ENCODE measurements at places on chromosomes 5 and 9.

DNA sequence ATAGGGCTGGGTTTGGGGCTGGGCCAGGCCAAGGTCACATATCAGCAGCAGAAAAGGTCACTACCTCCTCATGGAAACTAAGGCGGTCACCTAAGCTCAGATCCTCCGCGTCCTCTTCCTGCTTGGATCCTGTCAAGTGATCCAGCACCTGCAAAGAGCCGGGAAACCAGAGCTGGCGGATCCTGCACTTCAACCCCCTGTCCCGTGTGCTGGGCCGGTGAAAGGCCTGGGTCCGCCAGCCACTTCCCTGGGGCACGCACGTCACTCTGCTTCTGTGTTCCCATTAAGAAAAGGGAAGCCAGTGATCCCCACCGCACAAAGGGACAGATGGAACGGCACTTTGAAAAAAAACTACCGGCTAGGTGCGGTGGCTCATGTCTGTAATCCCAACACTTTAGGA lies 61.3 kb upstream of the STXBP1 start:
- no peak for DNase-seq

DNA sequence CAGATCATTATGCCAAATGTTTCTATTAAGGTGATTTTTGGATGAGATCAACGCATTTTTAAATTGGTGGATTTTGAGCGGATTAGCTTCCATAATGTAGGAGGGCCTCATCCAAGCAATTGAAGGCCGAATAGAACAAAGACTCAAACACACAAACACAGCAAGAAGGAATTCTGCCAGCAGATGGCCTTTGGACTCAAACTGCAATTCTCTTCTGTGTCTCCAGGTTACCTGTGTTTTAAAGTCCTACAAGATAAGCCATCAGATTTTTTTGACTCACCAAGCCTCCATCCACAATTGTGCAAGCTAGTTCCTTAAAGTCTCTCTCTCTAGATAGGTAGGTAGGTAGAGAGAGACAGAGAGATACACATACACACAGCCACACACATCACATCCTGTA lies 25.5 kb downstream of the CDH6 start:
- DNase-seq: no peak

DNA sequence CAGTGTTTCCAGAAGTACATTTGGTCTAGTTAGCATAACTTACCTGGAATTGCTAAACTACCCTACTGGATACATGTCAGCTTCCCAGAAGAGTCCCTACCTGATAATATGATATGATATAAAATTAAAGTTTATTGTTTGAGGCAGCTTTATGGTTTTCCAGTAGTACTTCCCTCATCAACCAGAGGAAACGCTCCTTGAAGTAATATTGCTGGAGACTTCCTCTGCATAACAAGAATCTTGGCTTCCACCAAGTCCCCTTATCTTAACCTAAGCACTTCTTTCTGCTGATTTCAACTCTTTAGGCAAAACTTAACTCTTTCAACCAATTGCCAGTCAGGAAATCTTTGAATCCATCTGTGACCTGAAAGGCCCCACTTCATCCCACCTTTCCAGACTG lies 214.3 kb upstream of the PTGER4 start:
- DNase-seq: no peak

- DNase-seq: peak; percentile 4
Observed at GRCh38 chr5:67908126-67908765, 307.3 kb upstream of the PIK3R1 start.

GRCh38 chr9:136474974-136475865 lies 7.6 kb downstream of the SEC16A start:
- DNase-seq: no peak

- no peak for DNase-seq
Observed at GRCh38 chr9:81682797-81683196, 6.5 kb downstream of the TLE1 start.

- DNase-seq: peak; percentile 81
Observed at GRCh38 chr5:32312197-32312594, 543 bp downstream of the MTMR12 start.

GRCh38 chr9:87542141-87542540 lies 44.5 kb downstream of the DAPK1 start:
- DNase-seq: no peak

DNA sequence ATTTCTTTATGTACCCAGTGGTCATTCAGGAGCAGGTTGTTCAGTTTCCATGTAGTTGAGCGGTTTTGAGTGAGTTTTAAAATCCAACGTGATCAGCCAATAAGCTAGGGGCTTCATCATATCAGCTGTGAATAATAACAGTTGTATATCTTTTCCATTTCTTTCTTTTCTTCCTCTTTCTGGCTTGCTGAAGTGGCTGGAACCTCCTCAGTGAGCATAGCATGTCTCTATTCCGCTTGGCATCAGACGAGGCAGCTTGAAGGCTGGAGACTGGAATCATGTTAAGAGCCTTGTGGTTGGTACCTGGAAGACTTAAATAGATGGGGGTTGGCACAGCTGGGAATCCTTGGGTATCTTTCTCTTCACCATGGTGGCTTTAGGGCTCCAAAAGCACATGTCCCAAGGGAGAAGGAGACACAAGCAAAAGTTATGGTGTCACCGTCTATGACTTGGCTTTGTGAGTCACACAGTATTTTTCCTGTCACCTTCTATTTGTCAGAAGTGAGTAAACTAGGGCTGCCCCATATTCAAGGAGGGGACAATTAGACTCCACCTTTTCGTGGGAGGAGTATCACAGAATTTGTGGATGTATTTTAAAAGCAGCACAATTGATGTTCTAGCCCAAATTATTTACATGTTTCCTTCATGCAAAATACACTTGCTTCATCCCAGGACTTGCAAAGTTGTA lies 38.0 kb upstream of the RETREG1 start:
- DNase-seq: no peak

GRCh38 chr9:105842023-105842644 lies 147.8 kb downstream of the TMEM38B start:
- DNase-seq: peak; percentile 57

- DNase-seq: no peak
Observed at GRCh38 chr9:134644725-134645606, 3.4 kb downstream of the COL5A1 start.

DNA sequence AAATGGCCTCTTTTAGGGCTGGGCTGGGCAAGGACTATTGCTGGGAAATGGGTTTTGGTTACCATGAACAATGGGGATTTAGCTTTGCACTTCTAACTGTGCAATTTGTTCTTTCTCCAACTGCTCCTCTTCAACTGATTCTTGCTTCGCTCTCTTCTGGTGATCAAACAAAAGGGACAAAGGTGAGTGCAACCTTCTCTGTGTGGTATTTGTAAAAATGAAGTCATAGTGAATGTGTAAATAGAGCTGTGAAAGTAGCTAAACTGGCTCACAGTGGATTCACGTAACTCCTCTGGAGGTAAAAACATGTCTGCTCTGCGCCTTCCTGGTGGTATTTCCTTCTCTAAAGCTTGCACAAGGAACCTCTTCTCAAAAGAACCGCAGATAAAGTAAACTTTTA lies 20.9 kb upstream of the SPINK14 start:
- no peak for DNase-seq

- no peak for DNase-seq
Observed at GRCh38 chr5:132102101-132102701, 28.6 kb downstream of the CSF2 start.

GRCh38 chr9:19176856-19177255 lies 49.6 kb upstream of the PLIN2 start:
- DNase-seq: no peak

- DNase-seq: no peak
Observed at GRCh38 chr9:113416149-113416721, 5.7 kb downstream of the C9orf43 start.

GRCh38 chr9:20186231-20186630 lies 397.4 kb upstream of the SLC24A2 start:
- DNase-seq: no peak

- DNase-seq: no peak
Observed at GRCh38 chr9:27184556-27185351, 75.7 kb downstream of the TEK start.

DNA sequence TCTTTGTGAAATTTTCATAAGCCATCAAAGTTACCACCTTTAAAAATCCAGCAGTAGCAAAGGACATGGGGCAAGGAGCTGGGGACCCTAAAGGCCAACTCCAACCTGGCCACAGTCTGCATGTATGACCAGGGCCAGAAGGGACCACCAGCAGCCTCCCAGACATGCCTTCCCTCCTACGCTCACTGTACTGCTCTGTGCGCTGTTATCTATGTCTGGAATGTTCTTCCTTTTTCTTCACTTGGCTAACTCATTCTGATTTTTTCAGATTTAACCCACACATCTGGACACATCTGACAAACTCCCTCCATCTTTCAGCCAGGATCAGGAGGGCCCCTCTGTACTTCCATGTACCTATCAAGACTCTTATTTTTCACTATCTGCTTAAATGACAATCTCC lies 47.6 kb upstream of the TRAF1 start:
- DNase-seq: no peak

DNA sequence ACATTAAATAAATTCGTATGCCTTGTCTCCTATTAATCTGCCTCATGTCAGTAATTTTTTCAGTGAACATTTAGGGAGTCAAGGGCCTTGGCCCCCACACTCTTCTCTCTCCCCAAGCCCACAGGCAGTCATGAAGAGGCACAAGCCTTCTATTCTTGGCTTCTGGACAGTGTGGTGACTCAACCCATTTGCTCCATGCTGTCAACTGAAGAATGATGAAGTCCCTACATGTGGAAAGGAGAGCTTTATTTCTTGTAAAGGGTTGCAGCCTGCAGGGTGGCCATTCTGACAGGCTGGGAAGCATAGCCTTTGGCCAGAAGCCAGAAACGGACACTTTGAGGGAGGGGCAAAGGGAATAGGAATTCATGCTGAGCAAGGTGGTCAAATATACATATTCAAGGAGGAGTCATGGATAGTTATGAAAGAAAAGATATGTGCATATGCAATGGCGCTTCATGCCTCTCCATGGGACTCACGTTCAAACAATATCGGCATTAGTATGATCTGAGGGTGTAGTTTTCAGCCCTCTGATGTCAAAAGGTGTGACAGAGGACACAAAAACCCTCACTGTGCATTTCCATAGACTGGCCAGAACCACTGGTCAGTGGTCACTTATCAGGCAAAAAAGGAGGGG lies 31.3 kb downstream of the ANKRA2 start:
- no peak for DNase-seq

DNA sequence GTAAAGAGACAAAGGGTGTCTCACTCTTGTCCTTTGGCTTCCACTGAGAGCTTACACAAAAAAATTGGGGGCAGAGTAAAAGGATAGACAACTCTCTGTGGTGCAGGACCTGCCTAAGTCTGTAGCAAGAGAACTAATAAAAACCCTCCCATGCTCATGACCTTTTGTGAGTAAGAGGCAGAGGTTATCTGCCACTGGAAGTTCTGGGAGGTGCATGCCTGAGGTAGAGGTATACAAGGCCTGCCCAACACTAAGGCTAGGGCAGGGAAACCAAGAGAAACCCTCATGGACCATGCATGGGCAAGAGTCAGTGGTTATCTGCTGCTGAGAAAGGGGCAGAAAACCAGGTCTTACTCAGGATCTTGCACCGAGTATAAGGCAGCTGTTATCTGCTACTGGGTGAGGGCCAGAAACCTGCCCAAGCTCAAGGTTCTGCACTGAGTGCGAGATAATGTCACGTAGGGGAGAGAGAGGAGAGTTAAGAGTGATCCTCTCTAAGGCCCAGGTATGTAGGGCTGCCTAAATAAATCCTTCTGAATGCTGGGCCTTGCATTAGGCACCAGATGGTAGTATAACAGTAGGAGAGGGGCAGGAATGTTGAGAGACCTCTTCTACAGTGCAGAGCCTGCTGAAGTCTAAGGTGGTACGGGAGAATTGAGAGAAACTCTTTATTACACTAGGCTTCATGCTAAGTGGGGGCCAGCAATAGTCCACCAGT lies 143.4 kb downstream of the MACROH2A1 start:
- no peak for DNase-seq

- no peak for DNase-seq
Observed at GRCh38 chr9:98361645-98362044, 106.2 kb upstream of the TBC1D2 start.

DNA sequence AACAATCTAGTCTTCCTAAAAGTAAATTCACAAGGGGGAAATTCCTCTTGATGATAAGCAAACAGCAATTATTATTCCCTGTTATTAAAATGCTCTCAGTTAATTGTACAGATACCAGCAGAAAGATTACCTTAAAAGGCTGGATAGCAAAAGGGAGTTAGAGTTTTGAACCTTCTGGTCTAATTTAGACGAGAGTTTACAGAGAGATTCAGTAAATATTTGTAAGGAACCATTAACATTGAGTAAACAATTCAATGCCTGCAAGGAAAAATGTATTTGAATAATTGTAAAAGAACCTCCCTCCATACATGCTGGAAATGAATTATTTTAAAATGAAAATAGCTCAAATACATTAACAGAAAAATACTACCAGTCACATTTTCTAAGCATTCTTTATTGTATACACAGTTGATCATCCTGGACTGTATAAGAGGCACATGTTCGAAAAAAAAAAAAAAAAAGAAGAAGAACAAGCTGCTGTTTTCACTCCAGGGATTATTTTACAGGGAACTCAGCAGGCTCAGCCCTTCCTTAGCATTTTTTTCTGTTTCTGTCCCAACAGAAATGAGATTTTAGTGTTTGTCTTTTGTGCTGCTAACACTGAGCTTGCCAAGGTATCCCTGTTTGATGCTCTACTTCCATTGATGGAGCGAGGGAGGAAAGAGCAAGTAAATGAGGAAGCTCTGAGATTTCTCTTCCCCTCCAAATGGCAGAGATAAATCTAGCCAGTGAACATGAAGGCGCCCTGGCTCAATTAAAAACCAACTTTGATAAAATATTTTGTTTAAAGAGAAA lies 141.1 kb downstream of the ENC1 start:
- no peak for DNase-seq

- no peak for DNase-seq
Observed at GRCh38 chr5:83530193-83530592, 58.6 kb downstream of the VCAN start.

DNA sequence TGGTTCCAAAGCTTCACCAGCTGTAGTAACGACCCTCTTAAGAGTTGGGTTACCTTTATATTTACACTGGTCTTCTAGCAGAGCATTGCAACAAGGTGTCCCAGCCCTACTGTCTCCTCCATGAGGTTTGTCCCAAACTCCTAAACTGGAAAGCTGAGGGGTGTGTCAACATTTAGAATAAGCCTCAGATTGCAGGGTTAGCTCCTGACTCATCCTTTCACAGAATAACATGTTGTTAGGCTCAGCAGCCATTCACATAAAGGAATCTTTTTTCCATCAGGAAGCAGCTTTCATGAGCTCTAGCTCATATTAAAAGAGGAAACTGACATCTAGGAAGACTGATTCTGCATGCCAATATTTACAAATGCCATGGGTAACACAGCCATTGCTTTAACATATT lies 238.7 kb downstream of the EFNA5 start:
- no peak for DNase-seq
